Neuronal stem cell (in vitro differentiated cells): ENCODE measurements at places on chromosomes 7 and 10.

- no peaks in the 10 kb centered on the region for H3K36me3 ChIP-seq
- DNase-seq: peak; percentile 37
- H3K4me3 ChIP-seq: no peak overlapping the region
- H3K27ac ChIP-seq: peak overlapping the region; percentile 80
- H3K27me3 ChIP-seq: no peaks in the 10 kb centered on the region
- H3K4me1 ChIP-seq: peaks cover 18% of the 10 kb centered on the region
Observed at GRCh38 chr7:101018271-101019167, 1.4 kb upstream of the MUC17 start.

DNA sequence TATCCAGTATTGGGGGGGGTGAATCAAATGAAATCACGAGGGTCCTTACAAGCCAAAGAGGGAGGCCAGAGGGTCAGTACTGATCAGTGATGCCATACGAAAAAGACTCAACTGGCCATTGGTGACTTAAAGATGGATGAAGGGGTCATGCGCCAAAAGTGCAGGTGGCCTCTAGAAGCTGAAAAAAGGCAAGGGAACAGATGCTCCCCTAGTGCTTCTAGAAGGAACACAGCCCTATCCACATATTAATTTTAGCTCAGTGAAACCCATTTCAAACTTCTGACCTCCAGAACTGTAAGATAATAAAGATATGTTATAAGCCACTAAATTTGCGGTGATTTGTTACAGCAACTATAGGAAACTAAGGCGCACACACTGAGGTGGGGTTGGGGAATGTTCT, 62.5 kb downstream of the ABI1 start:
- H3K4me1 ChIP-seq: no peaks in the 10 kb centered on the region
- no peaks in the 10 kb centered on the region for H3K27me3 ChIP-seq
- H3K4me3 ChIP-seq: no peak overlapping the region
- no peak overlapping the region for H3K27ac ChIP-seq
- DNase-seq: no peak
- H3K36me3 ChIP-seq: no peaks in the 10 kb centered on the region

DNA sequence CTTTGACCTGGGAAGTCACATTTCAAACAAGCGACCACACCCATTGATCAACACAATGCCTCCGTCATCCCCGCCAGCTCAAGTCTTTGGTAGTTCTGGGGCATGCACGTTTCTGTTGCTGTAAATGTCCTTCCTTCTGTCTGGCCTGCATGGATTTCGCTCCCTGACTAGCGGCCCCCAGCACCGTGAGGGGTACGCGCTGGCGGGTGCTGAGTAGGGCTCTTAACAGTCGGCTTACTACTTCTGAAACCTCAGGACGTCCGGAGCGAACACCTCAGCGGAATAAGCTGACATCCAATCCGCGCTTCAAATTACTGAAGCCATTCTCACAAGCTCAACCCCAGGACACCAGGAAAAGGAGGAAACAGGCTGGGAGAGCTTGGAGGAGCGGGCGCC, 505 bp downstream of the NUDCD3 start:
- H3K36me3 ChIP-seq: peaks cover 35% of the 10 kb centered on the region
- peaks cover 5% of the 10 kb centered on the region for H3K4me1 ChIP-seq
- H3K27me3 ChIP-seq: no peaks in the 10 kb centered on the region
- H3K4me3 ChIP-seq: peak overlapping the region; percentile 93
- no peak for DNase-seq

DNA sequence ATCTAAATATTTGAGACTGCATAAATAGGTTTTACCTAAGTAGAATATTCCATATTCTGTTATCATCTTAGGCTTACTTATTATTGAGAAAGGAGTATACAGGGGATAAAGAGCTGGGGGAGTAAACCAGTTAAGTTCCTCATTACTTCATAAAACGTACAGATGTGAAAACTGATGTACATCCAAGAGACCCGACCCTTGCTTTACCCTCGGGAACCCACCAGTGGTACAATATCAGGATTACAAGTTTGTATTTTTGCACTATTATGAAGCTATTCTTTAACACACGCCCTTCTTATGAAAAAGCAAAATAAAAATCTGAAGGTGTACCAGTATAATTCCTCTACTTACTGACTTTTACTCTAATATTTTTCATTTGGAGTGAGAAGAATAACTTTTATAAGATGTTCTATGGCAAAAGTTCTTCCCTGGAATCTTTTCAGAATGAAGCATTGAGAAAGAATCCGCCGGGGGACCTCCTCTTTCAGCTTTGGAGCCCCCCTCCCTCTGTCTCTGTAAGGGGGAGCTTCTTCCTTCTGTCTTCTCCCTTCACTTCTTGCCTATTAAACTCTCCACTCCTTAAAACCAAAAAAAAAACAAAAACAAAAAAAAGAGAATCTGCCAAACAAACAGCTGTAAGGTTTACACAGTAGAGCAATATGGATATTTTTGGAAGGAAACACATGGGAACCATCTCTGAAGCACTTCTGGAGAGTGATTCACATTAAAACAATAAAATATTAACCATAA, 550.0 kb downstream of the TNS3 start:
- no peak overlapping the region for H3K27ac ChIP-seq
- peaks cover 5% of the 10 kb centered on the region for H3K4me1 ChIP-seq
- no peak overlapping the region for H3K4me3 ChIP-seq
- no peak for DNase-seq
- no peaks in the 10 kb centered on the region for H3K27me3 ChIP-seq

GRCh38 chr10:15158972-15159371, 9.5 kb downstream of the NMT2 start:
- H3K4me3 ChIP-seq: no peak overlapping the region
- no peaks in the 10 kb centered on the region for H3K27me3 ChIP-seq
- H3K27ac ChIP-seq: no peak overlapping the region
- DNase-seq: no peak
- no peaks in the 10 kb centered on the region for H3K4me1 ChIP-seq

GRCh38 chr7:116528008-116528789, 3.4 kb downstream of the CAV1 start:
- no peaks in the 10 kb centered on the region for H3K36me3 ChIP-seq
- no peak for DNase-seq
- H3K4me1 ChIP-seq: peaks cover 15% of the 10 kb centered on the region

DNA sequence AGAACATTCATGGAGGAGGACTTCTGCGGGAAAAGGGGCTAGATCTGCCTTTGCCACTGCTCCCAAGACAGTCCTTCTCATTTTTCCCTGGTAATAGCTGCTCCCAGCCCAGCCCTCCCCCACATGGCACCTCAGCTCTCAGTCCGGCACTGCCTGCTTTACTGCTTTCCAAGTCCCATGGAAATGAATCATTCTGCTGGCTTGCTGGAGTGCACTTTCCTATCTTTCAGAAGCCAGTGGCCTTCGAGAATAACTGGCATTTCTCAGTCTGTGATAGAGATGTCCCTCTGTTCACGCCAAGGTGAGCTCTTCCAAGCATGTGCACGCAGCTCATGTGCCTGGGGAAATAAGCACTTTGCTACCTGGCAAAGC, 61.4 kb downstream of the SYPL1 start:
- no peak overlapping the region for H3K27ac ChIP-seq
- no peaks in the 10 kb centered on the region for H3K4me1 ChIP-seq
- no peaks in the 10 kb centered on the region for H3K36me3 ChIP-seq
- no peak for DNase-seq
- no peak overlapping the region for H3K4me3 ChIP-seq

- no peak overlapping the region for H3K27ac ChIP-seq
- no peak for DNase-seq
- H3K36me3 ChIP-seq: peaks cover 27% of the 10 kb centered on the region
- peak overlapping the region; percentile 6 for H3K4me3 ChIP-seq
- H3K4me1 ChIP-seq: peaks cover 1% of the 10 kb centered on the region
- no peaks in the 10 kb centered on the region for H3K27me3 ChIP-seq
Observed at GRCh38 chr7:747186-747585, 20.1 kb upstream of the PRKAR1B start.

DNA sequence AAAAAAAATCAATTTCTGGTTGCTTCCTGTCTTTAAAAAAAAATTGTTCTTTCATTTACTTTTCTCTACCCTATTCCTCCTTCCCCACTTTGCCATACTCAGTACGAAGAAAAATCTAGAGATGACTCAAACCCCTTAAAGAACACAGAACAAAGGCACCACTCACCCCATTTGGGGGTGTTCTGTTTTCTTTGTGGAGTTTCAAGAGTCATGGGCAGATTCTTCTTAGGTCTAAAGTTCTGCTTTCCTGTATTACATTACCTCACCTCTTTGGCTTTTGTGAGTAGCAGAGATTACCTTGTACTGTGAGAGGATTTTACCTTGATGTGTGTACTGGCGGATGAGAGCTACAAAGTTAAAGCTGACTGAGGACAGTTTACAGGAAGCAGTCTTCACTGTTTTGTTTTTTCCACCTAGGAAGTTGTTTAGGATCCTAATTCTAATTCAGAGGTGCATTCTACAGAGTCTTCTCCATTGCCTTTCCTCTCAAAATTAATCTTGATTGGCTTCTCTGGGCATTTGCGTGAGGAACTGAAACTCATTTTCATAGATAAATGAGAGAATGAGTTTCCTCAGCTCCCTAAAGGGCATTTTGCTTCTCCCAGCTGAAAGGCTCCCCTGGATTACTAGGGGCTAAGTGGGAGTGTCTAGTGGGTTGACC, 20.7 kb downstream of the AVL9 start:
- H3K27me3 ChIP-seq: no peaks in the 10 kb centered on the region
- no peak for DNase-seq
- no peaks in the 10 kb centered on the region for H3K4me1 ChIP-seq
- no peak overlapping the region for H3K4me3 ChIP-seq

- no peaks in the 10 kb centered on the region for H3K36me3 ChIP-seq
- H3K27me3 ChIP-seq: no peaks in the 10 kb centered on the region
Observed at GRCh38 chr7:81014266-81014665, 95.4 kb upstream of the SEMA3C start.

DNA sequence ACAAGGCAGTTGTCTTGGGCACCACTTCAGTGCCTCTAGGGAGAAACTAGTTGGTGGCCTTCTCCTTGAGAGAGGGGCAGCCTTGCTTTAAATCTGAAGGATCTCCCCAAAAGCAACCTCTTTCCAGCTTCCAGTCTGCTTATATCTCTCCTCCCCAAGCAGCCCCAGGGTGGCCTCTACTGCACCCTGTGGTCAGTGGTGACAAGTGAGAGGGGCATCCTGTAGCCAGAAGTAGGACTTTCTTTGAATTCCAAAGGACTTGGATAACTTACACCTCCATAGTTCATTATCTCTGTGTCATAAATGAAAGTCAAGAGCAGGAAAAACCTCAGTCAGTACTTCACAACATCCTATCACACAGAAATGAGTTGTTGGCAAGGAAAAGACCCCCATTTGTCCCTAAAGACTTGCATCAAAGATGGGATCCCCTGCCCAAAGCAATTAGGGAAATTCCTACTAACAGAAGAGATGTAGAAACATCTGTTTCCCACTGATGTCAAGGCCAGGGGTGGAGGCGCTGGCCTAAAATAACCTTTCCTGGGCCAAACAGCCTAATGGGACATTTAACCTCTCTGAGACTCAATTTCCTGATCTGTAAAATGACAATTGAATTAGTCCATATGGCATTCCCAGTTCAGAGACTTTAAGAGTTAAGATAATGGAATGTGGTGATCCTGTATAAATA, 44.0 kb upstream of the ANKRD1 start:
- no peak overlapping the region for H3K27ac ChIP-seq
- no peaks in the 10 kb centered on the region for H3K27me3 ChIP-seq
- DNase-seq: no peak

- no peaks in the 10 kb centered on the region for H3K27me3 ChIP-seq
- H3K36me3 ChIP-seq: no peaks in the 10 kb centered on the region
- no peaks in the 10 kb centered on the region for H3K4me1 ChIP-seq
- peak; percentile 14 for DNase-seq
- H3K27ac ChIP-seq: no peak overlapping the region
Observed at GRCh38 chr7:53609185-53609584, 573.8 kb downstream of the POM121L12 start.

- no peak overlapping the region for H3K4me3 ChIP-seq
- no peak overlapping the region for H3K27ac ChIP-seq
- H3K4me1 ChIP-seq: peaks cover 10% of the 10 kb centered on the region
- H3K36me3 ChIP-seq: no peaks in the 10 kb centered on the region
- DNase-seq: no peak
Observed at GRCh38 chr10:13613519-13613918, 26.8 kb downstream of the PRPF18 start.

- no peaks in the 10 kb centered on the region for H3K36me3 ChIP-seq
- no peak overlapping the region for H3K4me3 ChIP-seq
- H3K4me1 ChIP-seq: no peaks in the 10 kb centered on the region
- DNase-seq: no peak
- no peak overlapping the region for H3K27ac ChIP-seq
Observed at GRCh38 chr7:77862691-77863090, 64.1 kb downstream of the PHTF2 start.

GRCh38 chr7:35504365-35504764, 190.6 kb downstream of the HERPUD2 start:
- no peaks in the 10 kb centered on the region for H3K27me3 ChIP-seq
- H3K4me1 ChIP-seq: no peaks in the 10 kb centered on the region
- no peak overlapping the region for H3K27ac ChIP-seq

DNA sequence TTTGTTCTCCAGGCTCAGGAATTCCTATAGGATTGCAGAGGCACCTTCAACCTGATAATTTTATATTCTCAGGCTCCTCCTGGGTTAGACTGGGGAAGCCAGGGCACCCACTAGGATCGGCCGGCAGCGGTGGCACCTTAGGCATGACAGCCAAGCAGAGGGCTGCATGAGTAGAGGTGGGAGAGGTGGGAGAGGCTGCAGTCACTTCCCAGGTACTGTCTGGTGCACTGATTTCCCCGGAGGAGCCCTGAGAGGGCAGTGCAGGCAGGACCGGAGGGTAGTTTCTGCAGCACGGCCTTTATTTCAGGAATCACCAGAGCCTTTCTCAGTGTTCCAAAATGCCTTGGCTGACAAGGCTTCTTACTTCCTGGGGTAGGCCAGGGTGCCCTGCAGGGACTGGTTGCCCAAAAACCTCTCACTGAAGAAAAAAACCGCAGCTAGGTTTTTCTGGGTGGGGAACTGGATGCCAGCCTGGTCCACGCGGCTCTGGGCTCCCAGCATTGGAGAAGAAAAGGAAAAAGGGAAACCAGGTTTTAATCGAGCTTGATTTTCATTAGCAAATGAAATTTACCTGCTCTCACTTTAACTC, 3.6 kb upstream of the HOXA13 start:
- no peak for DNase-seq
- no peak overlapping the region for H3K27ac ChIP-seq
- peaks cover 97% of the 10 kb centered on the region for H3K27me3 ChIP-seq
- no peak overlapping the region for H3K4me3 ChIP-seq
- no peaks in the 10 kb centered on the region for H3K36me3 ChIP-seq

GRCh38 chr10:128149267-128150014, 23.2 kb upstream of the MKI67 start:
- no peak for DNase-seq
- H3K4me3 ChIP-seq: peak overlapping the region; percentile 70
- no peaks in the 10 kb centered on the region for H3K36me3 ChIP-seq
- H3K4me1 ChIP-seq: no peaks in the 10 kb centered on the region

- H3K36me3 ChIP-seq: no peaks in the 10 kb centered on the region
- no peak for DNase-seq
- no peak overlapping the region for H3K27ac ChIP-seq
- no peak overlapping the region for H3K4me3 ChIP-seq
- peaks cover 11% of the 10 kb centered on the region for H3K4me1 ChIP-seq
- H3K27me3 ChIP-seq: no peaks in the 10 kb centered on the region
Observed at GRCh38 chr10:3570131-3570729, 214.8 kb downstream of the KLF6 start.

- no peaks in the 10 kb centered on the region for H3K27me3 ChIP-seq
- H3K36me3 ChIP-seq: peaks cover 99% of the 10 kb centered on the region
- no peaks in the 10 kb centered on the region for H3K4me1 ChIP-seq
- DNase-seq: no peak
Observed at GRCh38 chr7:45102785-45103712, 8.4 kb downstream of the TBRG4 start.
